ENCODE measurements at places on chromosomes 16 and 17.

DNA sequence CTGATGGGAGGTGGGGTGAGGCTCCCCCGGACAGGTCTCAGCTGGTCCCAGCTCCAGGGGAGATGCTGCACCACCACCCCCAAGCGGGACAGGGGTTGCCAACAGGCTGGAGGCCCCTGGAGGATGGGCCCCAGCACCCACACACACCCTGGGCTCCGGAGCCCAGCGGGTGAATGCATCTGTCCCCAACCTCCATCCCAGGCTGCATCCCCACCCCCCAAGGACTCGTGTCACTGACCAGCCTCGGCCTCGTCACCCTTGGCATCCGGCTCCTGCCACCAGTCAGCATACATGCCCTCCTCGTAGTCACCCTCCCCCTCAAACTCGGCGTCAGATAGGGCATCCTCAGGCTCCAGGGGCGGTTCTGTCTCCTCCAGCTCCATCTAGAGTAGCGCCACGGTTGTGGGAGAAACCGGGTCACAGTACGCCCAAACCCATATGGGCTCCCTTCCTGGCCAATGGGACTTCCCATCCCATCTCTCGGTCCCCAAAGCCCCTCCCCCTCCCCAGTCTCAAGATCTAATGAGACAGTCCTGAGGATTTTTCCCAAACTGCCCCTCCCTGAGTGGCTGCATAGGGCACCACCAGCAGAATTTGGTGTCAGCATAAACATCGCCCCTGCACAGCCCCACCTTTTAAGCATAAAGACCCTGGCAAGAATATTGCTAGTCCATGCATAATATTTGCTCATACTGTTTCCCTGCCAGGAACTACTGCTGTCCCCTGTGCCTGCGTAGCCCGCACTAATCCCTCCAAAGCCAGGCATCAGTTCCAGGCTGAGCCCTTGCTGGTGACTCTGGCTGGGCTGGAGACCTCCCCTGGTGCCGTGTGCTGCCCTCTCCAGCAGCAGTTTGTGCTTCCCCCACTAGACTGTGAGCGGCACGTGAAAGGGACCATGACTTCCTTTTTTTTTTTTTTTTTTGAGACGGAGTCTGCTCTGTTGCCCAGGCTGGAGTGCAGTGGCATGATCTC, 8.4 kb downstream of the P3H4 start:
- no peak for DNase-seq

DNA sequence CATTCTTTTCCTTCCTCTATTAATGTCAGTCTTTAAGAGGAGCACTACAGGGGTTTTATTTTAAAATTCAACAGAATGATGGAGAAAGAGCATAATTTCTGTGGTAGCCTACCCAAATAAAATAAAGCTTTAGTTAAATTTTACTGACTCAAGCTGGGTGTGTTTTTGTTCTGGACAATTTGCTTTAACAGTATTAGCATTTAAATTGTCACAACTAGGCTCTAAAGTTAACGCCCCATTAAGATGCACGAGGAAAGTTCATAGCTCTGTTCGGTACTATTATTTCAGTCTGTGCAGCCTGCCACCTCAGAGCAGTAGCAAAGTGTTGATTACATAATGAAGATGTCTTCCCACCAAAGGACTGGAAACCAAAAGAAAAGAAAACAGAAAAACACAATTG, 52.0 kb downstream of the CDK12 start:
- no peak for DNase-seq

DNA sequence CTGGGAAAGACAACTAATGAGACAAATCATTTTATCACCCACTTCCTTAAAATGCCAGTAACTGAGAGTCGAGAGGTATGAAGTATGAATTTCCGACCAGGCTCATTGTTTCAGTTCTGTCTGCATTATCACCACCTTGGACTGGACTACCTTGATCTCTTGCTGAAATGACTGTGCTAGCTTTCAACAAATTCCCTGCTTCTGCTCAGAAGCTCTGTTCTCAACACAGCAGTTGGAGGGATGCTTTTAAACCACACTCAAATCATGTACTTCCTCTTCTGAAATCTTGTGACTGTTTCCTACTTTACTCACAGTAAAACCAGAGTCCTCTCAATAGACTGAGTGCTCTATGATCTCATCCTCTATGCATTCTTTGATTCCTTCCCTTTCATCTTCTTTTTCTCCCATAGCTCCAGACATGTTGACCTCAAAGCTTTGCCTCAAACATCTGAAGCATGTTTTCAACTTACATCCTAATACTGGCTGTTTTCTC, 195.8 kb downstream of the KCNJ2 start:
- no peak for DNase-seq

DNA sequence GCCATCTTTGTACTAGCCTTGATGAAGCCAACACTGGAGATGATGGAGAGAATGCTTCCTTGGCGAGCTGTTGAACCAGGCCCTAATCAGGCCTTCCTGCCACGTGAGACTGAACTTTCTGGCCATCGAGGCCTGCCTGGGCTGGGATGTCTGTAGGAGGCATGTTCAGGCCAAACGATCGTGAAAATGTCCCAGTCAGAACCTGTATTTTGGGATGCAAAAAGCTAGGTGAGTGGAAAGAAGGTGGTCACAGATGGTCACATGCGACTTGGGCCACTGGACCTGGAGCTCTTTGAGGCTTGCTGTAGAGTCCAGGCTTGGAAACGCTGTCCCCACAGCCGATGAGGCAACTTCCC, 12.9 kb downstream of the KNOP1 start:
- no peak for DNase-seq

DNA sequence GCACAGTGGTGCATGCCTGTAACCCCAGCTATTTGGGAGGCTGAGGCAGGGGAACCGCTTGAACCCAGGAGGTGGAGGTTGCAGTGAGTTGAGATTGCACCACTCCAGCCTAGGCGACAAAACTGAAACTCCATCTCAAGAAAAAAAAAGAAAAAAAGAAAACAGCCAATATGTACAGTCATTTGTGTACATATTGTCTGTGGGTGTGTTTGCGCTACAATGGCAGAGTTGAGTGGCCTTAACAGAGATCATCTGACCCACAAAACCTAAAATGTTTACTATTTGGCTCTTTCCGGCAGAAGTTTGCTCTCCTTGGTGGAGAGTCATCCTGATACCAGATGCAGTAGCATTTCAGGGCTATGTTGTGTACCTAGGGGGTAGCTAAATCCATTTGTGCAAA, 57.9 kb downstream of the ARSG start:
- no peak for DNase-seq

- DNase-seq, result no peak
Observed at GRCh38 chr16:10253409-10253808, 71.2 kb upstream of the GRIN2A start.

DNA sequence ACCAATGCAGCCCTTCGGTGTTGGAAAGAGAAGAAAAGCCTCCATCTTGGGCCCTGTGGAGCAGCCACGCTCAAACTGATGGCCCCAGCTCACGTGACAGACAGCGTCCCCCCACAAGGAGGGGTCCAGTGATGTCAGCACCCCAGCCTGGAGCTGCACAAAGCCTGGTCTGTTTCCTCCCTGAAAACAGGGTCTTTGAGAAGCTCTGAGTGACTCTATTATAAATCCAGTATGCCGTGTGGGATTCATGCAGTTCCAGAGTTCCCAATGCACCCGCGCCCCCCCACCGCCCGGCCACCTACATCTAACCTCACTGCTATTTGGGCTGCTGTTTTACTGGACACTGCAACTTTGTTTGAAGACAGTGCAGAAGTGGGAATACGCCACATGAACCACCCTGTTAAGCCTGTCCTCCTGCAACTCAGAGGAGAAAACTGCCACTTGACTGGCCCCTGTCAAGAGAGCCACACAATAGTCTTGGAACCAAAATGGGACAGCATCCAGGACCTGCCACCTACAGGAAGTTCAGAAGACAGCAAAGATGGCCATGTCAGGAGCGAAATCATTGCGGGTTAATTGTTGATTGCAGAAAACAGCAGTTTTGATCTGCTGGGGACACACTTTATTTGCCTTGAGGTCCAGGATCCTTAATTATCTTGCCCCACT, 33.1 kb downstream of the PMP22 start:
- DNase-seq, result no peak

GRCh38 chr17:17736205-17737183, 55.2 kb downstream of the RAI1 start:
- DNase-seq, result no peak
